ENCODE measurements at places on chromosomes 16 and 17. TPM values are rescaled to one million over a fixed set of nuclear protein-coding genes. Genes with fewer than 3 reads are reported as not detected.

Gene NUBP2
- total RNA-seq, result 80.0 TPM

Gene TBX21
- total RNA-seq, result not detected

Gene CCL7
- not detected for total RNA-seq

Gene HBZ
- total RNA-seq, result not detected

Gene MT1M
- not detected for total RNA-seq

Gene TBC1D3C
- total RNA-seq, result 0.31 TPM

Gene MC1R
- total RNA-seq, result 34.3 TPM

Gene TNFRSF13B
- not detected for total RNA-seq

Gene GHDC
- 21.5 TPM for total RNA-seq

DNA sequence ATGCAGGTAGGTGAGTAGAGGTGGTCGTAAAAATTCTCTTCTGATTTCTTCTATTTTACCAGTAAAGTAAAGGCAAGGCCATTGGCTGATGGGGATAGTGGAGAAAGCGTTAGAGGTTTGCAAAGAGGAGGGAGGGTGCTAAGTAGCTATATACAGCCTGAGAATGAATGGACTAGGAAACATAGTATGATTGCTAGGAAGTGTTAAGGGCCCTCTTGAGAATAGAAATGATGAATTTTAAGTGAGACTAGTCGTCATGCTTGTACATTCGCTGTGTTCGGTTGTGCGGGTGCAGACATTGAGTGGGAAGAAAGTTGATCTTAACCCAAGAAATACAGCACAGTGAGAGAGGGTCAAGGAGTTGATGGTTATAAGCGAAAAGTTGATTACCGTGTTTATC is 7.2 kb upstream of the HS3ST2 start:
- no peak for DNase-seq
- H3K27ac ChIP-seq, result no peak overlapping the region
- H3K4me3 ChIP-seq, result no peak overlapping the region

DNA sequence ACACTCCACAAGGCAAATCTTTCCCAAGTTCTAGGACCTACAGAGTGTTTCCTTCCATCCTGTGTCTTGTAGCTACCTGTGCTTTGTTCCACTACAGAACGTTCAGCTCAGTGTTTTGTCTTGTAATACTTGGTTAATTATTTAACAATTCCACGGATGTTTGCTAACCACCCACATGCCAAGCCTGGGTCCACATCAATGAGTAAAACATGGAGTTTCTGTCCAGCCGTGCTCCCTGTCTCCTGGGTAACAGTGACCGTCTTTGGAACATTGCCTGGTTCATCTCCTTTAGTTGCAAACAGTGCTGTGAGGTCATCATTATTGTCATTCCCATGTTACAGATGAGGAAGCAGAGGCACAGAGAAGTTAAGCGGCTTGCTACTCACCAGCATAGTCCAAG is 41.3 kb downstream of the IRF8 start:
- DNase-seq, result no peak
- H3K36me3 ChIP-seq, result no peaks in the 10 kb centered on the region
- no peaks in the 10 kb centered on the region for H3K4me1 ChIP-seq
- H3K4me3 ChIP-seq, result no peak overlapping the region
- no peak overlapping the region for H3K27ac ChIP-seq

DNA sequence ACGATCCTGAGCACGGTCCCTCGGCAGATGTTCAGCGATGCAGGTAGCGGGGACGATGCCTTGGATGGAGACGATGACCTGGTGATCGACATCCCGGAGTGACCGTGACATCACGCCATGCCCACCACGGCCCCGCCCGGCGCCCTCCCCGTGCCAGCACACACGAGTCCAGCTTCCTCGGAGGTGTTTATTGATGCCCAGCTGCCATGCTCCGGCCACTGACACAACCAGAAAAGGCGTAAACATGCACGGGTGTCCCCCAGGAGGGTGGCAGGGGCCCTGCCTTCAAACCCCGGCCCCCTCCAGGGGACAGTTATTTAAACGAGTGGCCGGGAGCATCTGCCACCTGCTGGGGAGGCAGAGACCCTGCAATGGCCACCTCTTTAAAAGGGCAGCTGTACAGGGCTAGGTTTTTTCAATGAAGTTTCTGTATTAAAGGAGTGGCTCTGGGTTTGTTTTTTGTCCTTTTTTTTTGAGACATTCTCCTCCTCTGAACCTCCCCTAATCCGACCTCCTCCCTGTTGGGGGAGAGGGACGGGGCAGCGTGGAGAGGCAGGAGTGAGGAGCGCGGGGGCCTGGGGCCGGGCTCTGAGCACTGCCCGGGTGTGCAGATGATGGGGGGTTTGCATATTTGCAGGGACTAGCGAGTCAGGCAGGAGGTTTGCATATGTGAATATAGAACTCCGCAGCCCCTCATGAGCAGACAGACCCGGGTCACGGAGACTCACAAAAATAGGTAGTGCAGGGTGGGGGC is 5.3 kb downstream of the DOC2A start:
- no peaks in the 10 kb centered on the region for H3K4me1 ChIP-seq
- H3K36me3 ChIP-seq, result no peaks in the 10 kb centered on the region
- peaks cover 5% of the 10 kb centered on the region for H3K27me3 ChIP-seq
- peak; percentile 44 for DNase-seq

- H3K27ac ChIP-seq, result no peak overlapping the region
- no peaks in the 10 kb centered on the region for H3K27me3 ChIP-seq
- H3K4me1 ChIP-seq, result no peaks in the 10 kb centered on the region
- no peak for DNase-seq
- H3K4me3 ChIP-seq, result no peak overlapping the region
Measured at GRCh38 chr17:81065500-81065899, 30.5 kb downstream of the BAIAP2 start.

GRCh38 chr17:48231995-48232959 is 124.7 kb downstream of the SNX11 start:
- H3K4me1 ChIP-seq, result peaks cover 15% of the 10 kb centered on the region
- no peak overlapping the region for H3K4me3 ChIP-seq
- DNase-seq, result no peak
- H3K27ac ChIP-seq, result no peak overlapping the region
- no peaks in the 10 kb centered on the region for H3K27me3 ChIP-seq

DNA sequence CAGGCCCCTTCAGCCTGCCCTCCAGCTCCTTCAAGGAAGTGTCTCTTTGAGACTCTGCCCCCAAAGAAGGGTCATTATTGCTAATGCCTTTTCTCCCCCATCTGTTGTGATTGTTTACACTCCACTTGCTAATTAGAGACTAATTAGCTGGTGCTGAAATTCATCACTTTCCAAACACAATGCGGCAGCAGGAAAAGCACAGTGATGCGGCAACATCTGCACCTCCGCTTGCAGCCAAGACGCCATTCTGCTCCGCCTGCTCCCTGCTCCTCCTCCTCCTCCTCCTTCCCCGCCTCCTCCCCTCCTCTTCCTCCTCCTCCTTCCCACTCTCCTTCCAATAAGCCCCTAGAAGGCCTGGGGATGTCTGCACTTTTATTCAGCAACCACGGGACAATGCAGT is 110.5 kb downstream of the SDK2 start:
- no peaks in the 10 kb centered on the region for H3K4me1 ChIP-seq
- H3K27ac ChIP-seq, result no peak overlapping the region

DNA sequence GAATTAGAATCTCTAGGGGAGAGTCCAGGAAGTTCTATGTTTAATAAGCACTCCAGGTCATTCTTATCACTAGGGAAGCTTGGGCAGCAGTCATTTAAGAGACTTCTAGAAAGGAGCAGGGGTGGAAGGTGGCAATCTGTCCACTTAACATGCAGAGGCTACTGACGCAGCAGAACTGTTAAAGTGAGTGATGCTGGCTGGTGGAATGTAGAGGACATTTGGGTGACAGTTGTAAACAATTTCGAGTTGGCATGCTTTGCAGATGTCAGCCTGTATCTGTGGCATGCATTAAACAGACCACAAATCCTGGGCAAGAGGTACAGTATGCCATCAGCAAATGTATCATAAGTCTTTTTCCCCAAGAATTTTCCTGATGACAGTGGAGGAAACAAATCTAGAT is 40.5 kb upstream of the HS3ST3A1 start:
- H3K4me1 ChIP-seq, result no peaks in the 10 kb centered on the region
- H3K27me3 ChIP-seq, result no peaks in the 10 kb centered on the region
- no peak for DNase-seq
- H3K36me3 ChIP-seq, result no peaks in the 10 kb centered on the region
- H3K4me3 ChIP-seq, result no peak overlapping the region
- no peak overlapping the region for H3K27ac ChIP-seq

- H3K4me3 ChIP-seq, result peak overlapping the region; percentile 59
- no peaks in the 10 kb centered on the region for H3K27me3 ChIP-seq
- DNase-seq, result no peak
- H3K4me1 ChIP-seq, result peaks cover 47% of the 10 kb centered on the region
- H3K27ac ChIP-seq, result no peak overlapping the region
Measured at GRCh38 chr17:29590411-29591145, 1.1 kb upstream of the GIT1 start.

DNA sequence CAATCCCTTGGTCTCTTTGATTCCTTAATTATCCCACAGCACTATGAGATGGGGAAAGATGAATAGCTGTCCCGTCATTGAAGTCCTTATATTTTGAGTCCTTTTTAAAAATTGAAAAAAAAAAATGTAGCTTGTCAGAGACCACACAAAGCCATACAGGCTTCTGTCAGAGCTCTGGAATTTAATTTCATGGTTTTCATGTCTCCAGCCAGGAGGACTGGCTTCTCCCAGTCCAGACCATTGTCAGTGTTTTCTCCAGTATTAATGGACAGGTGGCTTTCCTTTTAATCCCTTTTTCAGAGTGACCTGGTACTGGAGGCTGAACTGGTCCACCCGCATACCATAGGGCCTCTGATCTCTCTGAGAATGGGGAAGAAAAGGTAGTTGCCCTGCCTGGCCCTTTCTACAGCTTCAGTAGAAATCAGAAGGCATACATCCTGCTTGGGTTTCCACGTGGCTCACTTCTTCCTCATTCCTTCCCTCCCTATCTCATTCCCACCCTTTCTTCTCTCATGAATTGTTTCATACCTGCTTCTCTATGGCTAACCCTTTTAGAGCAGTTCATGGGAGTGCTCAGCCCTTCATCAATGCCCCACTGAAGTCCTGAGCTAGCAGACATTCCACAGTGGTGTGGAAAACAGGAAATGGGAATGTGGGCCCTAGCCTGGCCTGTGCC is 29.1 kb downstream of the TRIM16 start:
- H3K27me3 ChIP-seq, result no peaks in the 10 kb centered on the region
- DNase-seq, result peak; percentile 91
- H3K4me1 ChIP-seq, result peaks cover 66% of the 10 kb centered on the region
- peaks cover 10% of the 10 kb centered on the region for H3K36me3 ChIP-seq
- no peak overlapping the region for H3K4me3 ChIP-seq
- peak overlapping the region; percentile 98 for H3K27ac ChIP-seq

DNA sequence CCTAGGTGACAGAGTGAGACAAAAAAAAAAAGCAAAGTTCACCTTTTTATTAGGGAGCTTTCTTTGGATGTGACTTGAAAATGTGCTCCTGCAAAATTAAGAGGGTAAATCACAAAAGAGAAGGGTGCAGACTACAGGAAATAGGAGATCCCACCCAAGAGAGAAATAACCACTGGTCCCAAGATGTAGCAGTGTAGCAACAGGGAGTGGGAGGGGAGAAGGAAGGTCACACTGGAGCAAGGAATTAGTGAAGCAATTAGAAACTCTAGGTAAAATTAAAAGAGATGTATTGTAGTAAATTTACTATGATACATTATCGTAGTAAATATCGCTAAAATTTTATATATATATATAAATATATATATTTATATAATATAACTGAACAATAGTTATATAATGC is 12.3 kb upstream of the SPN start:
- H3K36me3 ChIP-seq, result no peaks in the 10 kb centered on the region
- no peaks in the 10 kb centered on the region for H3K27me3 ChIP-seq
- H3K27ac ChIP-seq, result no peak overlapping the region
- no peak overlapping the region for H3K4me3 ChIP-seq
- H3K4me1 ChIP-seq, result no peaks in the 10 kb centered on the region
- no peak for DNase-seq

DNA sequence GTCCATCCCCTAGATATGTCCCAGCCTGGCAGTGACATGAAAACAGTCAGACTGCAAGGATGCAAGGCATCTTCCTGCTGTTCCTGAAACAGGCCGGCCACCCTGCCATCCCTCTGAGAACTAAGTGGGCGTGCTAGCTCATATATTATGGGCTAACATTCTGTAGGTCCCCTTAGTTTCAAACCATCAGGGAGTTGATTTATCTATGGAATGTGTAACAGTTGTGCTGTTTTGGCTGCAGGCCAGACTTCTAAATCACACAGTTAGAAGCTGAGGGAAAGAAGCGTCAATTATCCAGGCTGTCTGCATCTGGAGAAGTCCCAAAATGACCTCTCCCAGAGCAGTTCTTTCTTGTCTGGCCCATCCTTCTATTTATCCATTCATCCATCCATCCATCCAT is 102.7 kb upstream of the DNAH9 start:
- no peaks in the 10 kb centered on the region for H3K36me3 ChIP-seq
- no peak for DNase-seq
- H3K4me3 ChIP-seq, result no peak overlapping the region

DNA sequence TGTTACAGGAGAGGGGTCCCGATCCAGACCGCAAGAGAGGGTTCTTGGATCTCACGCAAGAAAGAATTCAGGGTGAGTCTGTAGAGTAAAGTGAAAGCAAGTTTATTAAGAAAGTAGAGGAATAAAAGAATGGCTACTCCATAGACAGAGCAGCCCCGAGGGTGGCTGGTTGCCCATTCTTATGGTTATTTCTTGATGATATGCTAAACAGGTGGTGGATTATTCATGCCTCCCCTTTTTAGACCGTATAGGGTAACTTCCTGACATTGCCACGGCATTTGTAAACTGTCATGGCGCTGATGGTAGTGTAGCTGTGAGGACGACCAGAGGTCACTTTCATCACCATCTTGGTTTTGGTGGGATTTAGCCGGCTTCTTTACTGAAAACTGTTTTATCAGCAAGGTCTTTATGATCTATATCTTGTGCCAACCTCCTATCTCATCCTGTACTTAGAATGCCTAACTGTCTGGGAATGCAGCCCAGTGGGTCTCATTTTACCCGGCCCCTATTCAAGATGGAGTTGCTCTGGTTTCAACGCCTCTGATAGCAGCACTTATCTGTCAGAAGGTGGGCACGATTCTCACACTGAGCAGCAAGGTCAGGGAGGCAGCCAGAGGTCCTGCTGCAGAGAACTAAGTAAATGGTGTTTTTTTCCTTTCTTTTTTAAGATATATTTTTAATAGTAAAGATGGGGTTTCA is 26.5 kb upstream of the XYLT2 start:
- peaks cover 15% of the 10 kb centered on the region for H3K27me3 ChIP-seq
- H3K36me3 ChIP-seq, result no peaks in the 10 kb centered on the region
- H3K4me1 ChIP-seq, result no peaks in the 10 kb centered on the region
- no peak for DNase-seq

DNA sequence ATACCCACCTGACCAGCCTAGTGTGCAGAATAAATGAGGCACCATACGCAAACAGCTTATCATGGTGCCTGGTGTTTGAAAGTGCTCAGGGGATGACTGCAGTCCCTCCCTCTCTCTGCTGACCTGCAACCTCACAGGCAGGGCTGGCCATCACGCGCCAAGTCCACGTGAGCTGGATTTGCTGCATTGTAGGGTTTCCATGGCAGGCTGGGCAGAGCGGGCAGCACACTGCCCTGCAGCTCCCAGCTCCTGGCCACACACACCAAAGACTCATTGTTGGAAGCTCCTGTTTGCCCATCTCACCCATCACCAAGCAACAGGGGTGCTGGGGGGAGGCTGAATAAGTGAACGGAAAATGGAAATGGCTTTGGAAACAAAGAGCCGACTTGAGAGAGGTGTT is 81.8 kb downstream of the IRX3 start:
- H3K27me3 ChIP-seq, result no peaks in the 10 kb centered on the region
- no peaks in the 10 kb centered on the region for H3K4me1 ChIP-seq
- no peak for DNase-seq
- H3K36me3 ChIP-seq, result no peaks in the 10 kb centered on the region
- H3K4me3 ChIP-seq, result no peak overlapping the region

GRCh38 chr16:84976644-84977400 is 34.5 kb downstream of the ZDHHC7 start:
- H3K27me3 ChIP-seq, result no peaks in the 10 kb centered on the region
- no peak overlapping the region for H3K4me3 ChIP-seq
- H3K36me3 ChIP-seq, result peaks cover 16% of the 10 kb centered on the region
- DNase-seq, result no peak
- H3K27ac ChIP-seq, result no peak overlapping the region
